Activated naive CD8-positive, alpha-beta T cell treated with anti-CD3 and anti-CD28 coated beads, Interleukin-2, amount 10 ng/mL, durations not matched to agents 7 days and 5 days (primary cell): ENCODE measurements at places on chromosomes 7 and 10. TPM values are rescaled to one million over a fixed set of nuclear protein-coding genes. Genes with fewer than 3 reads are reported as not detected.

The HOXA4 gene
- total RNA-seq, result 0.17 TPM

The AGAP5 gene
- 11.3 TPM for total RNA-seq

DNA sequence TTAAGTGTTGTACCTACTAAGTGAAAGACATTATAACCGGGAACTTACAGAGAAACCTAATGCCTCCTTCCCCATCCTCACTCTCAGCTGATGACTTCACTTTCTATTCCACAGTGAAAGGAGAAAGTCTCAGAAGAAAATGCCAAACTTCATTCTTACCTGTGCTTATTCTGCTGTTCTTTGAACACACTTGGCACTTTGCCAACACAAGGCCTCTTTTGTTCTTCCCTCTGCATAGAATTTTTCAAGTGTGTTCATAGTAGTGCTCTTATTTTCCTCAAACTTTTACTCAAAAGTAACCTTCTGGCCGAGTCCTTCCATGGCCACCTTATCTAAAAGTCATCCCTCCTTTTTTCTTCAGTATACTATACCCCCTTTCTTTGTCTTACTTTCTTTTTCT, 59.4 kb upstream of the ETV1 start:
- no peak for DNase-seq
- no peaks in the 10 kb centered on the region for H3K4me1 ChIP-seq
- H3K27ac ChIP-seq, result no peak overlapping the region

DNA sequence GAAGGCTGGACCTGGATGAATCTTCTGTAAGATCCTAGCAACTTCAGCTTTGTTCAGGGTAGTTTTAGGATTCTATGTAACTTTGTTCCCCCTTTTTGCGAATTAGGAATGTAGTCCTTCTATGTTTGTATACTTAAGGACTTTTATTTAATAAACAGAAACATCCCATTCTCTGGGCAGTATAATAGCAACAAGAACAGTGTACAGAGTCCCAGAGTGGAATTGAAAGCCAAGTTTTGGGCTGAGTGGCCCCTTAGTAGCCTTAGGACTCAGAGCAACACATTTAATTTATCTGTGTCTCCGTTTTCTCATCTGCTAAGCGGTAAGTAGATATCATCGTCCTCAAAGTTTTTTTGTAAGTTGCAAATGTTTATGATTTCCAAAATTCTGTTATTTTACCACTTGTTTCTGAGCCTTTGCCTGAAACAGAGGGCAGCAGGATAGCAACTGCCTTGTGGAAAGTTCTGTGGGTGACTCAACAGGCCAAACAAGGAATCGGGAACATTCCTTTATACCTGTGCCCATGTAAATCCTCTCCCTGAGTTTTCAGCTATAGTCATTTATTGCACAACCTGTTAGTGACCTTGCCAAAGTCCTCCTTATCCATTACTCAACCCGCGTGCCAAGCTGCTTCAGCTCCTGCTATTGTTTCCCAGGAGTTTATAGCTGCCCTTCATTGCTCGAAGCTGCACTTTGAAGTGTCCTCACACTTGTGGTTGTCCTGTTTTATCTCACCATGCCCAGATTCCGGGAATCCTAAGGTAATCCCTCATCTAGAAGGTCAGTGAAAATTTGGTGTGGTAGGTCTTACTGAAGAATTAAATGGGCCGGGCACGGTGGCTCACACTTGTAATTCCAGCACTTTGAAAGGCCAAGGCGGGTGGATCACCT, 199.1 kb upstream of the AHR start:
- H3K27me3 ChIP-seq, result no peaks in the 10 kb centered on the region
- no peak for DNase-seq
- peaks cover 3% of the 10 kb centered on the region for H3K4me1 ChIP-seq
- no peak overlapping the region for H3K27ac ChIP-seq
- no peak overlapping the region for H3K4me3 ChIP-seq
- peaks cover 6% of the 10 kb centered on the region for H3K36me3 ChIP-seq
